ENCODE measurements at places on chromosomes 3 and 15. TPM values are rescaled to one million over a fixed set of nuclear protein-coding genes. Genes with fewer than 3 reads are reported as not detected.

The TAGLN3 gene
- not detected for total RNA-seq

The FBXO40 gene
- total RNA-seq: not detected

DNA sequence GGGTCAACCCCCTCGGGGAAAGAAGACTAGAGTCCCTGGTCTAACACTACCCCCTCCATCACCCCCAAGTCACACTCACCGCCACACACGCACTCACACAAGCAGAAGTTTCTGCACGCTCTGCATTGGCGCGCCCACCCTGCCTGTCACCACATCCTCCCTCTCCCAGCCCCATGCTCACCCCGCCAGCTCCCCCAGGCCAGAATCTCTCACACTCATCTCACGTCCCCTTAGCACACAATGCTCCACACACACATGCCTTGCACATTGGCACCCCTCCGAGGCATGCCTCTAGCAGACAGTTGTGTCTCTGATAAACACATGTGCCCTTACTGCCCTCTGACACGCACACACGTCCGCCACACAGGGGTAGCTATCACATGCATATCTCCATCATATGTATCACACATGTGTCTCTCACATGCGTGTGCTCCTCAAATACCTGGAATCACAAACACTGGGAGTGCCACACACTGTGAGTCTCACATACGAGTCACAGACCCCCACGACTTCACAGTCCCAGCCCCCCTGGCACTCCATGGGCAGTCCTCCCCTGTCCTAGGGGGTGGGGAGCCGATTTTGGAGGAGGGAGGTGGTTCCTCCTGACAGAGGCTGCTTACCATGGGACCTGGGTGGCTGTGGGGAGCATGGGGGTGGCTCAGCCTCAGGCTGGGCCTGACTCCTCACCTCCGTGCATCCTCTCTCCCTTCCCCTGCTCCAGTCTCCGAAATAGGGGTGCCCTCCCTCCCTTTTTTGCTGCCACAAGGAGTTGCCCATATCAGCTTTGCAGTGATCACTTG is 898 bp downstream of the FBLN2 start:
- DNase-seq: no peak

DNA sequence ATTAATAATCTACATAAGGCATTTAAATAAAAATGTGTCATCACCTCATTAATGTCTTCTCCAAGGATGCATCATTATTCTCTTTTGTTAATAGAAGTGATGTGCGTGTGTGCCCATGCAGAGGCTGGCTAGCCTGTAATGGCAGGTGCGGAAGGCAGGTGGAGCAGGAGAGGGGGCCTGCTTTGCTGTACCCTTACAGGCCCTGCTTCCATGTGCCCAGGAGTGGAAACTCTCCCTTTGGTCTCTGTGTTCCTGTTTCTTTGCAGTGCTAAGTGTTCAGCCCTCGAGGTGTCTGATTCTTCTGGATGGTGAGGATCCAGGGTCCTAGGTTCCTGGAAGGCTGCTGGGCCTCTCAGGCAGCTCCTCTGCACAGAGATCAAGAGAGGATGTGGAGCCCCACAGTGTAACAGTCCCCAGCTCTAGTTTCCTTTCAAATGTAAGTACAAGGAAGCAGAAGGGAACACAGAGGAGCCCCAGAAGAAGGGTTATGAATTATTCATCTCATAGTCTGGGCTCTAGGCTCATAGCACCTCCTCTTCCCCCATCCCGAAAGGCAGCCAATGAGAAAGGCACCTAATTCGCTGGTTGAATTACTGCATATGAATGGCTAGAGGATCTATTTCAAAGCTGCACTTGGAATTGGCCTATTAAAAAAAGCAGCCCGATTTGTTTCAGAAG is 39.2 kb upstream of the AGBL1 start:
- no peak for DNase-seq

The LMOD3 gene
- not detected for total RNA-seq

- no peak for DNase-seq
These were observed 46.2 kb downstream of the CNTN6 start for GRCh38 chr3:1139071-1139470.

The CCR4 gene
- not detected for total RNA-seq

The STXBP5L gene
- total RNA-seq: not detected

The TIGIT gene
- not detected for total RNA-seq

Data from endothelial cell of umbilical vein (primary cell).